Placental epithelial cell (primary cell): ENCODE measurements at places on chromosomes 6 and 20. TPM values are rescaled to one million over a fixed set of nuclear protein-coding genes. Genes with fewer than 3 reads are reported as not detected.

The KCNS1 gene
- 0.79 and 7.3 TPM in 2 replicates for total RNA-seq

The MDFI gene
- total RNA-seq = 223 and 402 TPM in 2 replicates

The WFDC5 gene
- not detected in 2 replicates for total RNA-seq

The ZNF165 gene
- 1.6 and 2.2 TPM in 2 replicates for total RNA-seq

The SRMS gene
- not detected in 2 replicates for total RNA-seq

The LTA gene
- total RNA-seq = not detected in 2 replicates

The GABRR1 gene
- not detected in 2 replicates for total RNA-seq

The TTK gene
- total RNA-seq = 6.7 and 8.1 TPM in 2 replicates

The EMILIN3 gene
- total RNA-seq = 0.39 TPM in 1 of 2 replicates, not detected in the other

The SAMD5 gene
- under 0.01 and 0.22 TPM in 2 replicates for total RNA-seq

The GINS1 gene
- total RNA-seq = 5.1 and 7.7 TPM in 2 replicates
